Suppressor macrophage treated with lipopolysaccharide for 1 hour (primary cell): ENCODE measurements at places on chromosomes 13 and 19.
A peak's percentile ranks its signal among the peaks of the same experiment; 100 is the strongest.

GRCh38 chr13:30362869-30363268, 55.5 kb upstream of the KATNAL1 start:
- DNase-seq = no peak

GRCh38 chr19:34943861-34944573, 17.3 kb downstream of the ZNF30 start:
- DNase-seq = no peak

DNA sequence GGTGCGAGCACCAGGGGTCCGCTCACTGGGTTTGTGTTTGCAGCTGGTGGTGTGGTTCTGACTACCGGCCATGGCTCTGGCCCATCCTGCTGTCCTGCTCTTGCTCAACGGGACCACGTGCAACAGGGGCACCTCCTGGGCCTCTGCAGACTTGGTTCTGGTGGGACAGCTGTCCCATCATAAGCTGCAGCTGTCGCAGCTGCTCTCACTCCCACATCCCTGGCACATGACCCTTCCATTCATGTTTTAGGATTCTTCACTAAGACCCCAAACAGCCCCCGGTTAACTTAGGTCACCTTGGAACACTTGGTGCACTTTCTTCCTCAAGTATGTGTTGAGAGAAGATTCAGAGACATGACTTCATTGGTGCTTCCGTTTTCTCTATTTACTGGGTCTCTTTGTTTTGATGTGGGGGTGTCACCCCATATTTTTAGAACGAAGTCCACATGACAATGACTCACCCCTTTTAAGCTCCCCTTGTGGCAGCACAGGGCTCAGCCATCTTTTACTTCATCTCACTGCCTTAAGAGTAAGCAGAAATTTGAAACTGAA, 68.4 kb upstream of the ARHGEF7 start:
- DNase-seq = peak; percentile 85

- no peak for DNase-seq
These were observed 6.5 kb downstream of the PIAS4 start for GRCh38 chr19:4013886-4014540.

DNA sequence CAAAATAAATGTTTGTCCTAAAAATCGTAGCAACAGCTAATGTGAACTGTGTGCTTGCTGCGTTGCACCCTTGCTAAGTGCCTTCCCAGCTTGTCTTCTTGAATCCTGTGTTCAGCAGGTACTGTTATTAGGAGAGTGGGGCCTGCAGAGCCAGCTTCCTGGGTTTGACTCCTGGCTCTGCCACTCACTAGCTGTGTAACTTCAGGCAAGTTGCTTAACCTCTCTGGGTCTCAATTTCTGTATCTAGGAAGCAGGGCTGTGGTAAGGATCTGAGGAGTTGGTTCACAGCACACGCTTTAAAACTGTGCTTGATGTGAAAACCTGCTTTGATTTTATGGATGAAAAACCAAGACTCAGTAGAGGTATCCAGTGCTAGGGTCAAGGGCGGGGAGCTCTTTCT, 10.0 kb downstream of the NFIX start:
- no peak for DNase-seq

DNA sequence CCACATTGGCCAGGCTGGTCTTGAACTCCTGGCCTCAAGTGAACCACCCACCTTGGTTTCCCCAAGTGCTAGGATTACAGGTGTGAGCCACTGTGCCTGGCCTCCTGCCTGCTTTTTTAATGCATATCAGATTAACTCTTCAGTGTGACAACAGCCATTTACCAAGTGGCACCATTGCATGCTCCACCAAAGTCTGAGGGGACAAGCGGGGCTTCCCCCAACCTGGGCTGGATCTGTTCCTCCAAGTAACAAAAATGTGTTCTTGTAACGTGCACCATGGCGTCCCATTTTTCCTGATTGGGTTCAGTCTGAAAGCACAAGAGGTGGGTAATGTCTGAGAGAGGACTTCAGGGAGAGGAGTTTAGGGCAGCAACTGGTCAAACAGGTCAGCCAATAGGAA, 77.8 kb downstream of the TEX29 start:
- no peak for DNase-seq

DNA sequence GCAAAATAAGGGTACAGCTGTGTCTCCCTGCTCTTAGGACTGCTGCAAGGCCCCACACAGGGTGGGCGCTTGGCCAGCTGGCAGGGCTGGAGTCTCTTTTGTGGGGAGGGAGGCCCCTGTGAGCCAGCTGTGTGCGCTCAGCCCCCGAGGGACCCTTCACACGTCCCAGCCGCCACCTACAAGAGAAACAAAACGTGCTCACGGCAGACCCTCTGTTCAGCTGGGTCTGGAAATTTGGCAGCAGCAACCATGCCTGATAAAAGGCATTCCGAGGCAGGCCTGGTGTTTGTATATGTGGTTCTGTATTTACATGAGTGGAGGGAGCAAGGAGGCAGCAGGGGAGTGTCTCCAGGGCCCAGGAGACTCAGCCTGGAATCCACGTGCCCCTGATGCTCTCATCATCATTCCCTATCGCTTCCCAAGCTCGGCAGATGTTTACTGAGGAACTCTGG, 49.7 kb downstream of the CRTC1 start:
- DNase-seq = no peak

- no peak for DNase-seq
These were observed 11.4 kb upstream of the TSPAN16 start for GRCh38 chr19:11284515-11284914.
